ENCODE measurements at places on chromosomes 13 and 19.

GRCh38 chr13:65064967-65065366 lies 2165.2 kb downstream of the PCDH9 start:
- DNase-seq, result no peak

- no peak for DNase-seq
These were observed 29.3 kb downstream of the C1QTNF9 start for GRCh38 chr13:24338721-24339120.

GRCh38 chr19:23283925-23284324 lies 33.7 kb upstream of the ZNF724 start:
- DNase-seq, result peak; percentile 67

DNA sequence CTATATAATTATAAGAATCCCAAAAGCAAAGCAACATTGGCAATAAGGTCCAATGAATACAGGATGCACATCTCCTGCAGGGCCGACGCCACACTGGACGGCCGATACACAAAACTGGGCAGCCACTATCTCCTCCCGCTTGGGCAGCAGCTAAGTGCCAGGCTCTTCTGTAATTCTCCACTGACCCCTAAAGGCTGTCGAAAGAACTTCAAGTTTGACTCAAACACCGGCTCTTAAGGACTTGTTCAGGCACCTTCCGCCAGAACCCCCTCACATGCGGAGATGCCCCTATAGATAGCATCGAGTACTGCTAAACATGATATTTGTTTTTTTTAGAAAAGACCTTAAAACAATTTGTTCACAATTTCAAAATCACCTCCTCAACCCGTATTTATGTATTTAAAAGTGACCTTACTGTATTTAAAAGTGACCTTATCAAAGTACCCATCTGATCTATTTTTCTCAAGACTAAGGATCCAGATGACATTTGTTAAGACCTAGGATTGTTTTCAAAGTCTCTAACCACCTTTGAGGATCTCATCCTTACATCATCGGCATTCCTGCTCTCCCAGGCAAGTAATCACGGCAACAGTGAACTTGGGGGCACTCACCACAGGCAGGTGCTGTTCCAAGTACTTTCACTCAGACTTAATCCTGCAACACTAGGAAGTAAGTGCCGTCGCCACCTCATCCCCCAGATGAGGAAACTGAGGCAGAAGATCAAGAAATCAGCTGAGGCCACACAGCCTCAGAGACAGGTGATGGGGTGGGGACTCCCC lies 77.8 kb downstream of the TUBGCP3 start:
- no peak for DNase-seq

- DNase-seq, result no peak
These were observed 50.1 kb upstream of the OBI1 start for GRCh38 chr13:78709028-78709427.

GRCh38 chr13:68047889-68048288 lies 817.8 kb upstream of the PCDH9 start:
- no peak for DNase-seq

GRCh38 chr19:18593367-18594095 lies 4.9 kb downstream of the REX1BD start:
- DNase-seq, result no peak

GRCh38 chr19:10769533-10770491 lies 51.9 kb downstream of the DNM2 start:
- no peak for DNase-seq

DNA sequence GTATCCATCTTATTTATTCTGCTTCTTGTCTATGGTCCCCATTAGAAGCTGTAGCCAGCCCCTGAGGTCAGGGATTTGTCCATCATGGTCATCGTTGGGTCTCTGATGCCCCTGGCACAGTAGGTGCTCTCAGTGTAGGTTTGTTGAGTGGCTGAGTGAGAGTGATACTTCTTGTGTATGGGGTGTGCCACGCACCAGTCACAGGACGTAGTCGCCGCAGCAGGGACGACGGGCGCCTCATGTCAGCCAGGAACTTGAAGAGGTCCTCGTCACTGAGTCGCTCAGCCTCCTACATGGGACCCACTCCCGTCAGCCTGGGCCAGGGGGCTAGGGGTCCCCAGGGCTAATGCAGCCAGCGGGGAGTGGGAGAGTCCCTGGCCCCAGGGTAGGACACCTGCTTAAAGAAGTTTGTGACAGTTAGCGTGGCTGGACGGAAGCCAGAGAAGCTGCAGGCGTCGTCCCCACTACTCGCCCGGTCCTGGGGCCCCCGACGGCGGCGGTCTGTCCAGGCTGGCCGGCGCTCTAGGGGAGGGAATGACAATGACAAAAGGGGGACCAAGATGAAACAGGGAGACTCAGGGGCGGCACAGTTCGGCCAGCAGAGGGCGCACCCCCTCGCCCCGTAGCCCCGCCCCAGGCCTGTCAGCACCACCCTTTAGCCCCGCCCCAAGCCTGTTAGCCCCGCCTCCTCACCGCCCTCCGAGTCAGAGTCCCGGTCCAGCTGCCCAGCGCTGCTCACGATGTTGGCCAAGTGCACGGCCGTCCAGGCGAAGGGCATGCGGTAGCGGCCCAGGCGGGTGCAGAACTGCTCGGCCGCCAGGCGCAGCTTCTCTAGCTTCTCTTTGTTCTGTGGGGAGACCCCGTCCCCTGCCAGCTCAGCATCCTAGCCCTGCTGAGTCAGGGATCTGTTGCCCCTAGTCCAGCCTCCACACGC lies 3.7 kb downstream of the ANGPTL8 start:
- peak; percentile 96 for DNase-seq

- DNase-seq, result no peak
These were observed at the start of gene KIR2DL4 for GRCh38 chr19:54803410-54803809. TSS of gene KIR2DL4 (plus strand) at chr19:54803610. CDS start at chr19:54803652, 42 bp downstream.

Measured in stimulated activated naive CD8-positive, alpha-beta T cell treated with anti-CD3 and anti-CD28 coated beads, Interleukin-15, Interleukin-2, amounts not matched to agents 100 U/mL and 50 U/mL, for 24 hours (primary cell).